ENCODE measurements at places on chromosomes 4 and X.

- no peak for DNase-seq
Measured at GRCh38 chrX:129609395-129609794, 45.4 kb downstream of the APLN start.

DNA sequence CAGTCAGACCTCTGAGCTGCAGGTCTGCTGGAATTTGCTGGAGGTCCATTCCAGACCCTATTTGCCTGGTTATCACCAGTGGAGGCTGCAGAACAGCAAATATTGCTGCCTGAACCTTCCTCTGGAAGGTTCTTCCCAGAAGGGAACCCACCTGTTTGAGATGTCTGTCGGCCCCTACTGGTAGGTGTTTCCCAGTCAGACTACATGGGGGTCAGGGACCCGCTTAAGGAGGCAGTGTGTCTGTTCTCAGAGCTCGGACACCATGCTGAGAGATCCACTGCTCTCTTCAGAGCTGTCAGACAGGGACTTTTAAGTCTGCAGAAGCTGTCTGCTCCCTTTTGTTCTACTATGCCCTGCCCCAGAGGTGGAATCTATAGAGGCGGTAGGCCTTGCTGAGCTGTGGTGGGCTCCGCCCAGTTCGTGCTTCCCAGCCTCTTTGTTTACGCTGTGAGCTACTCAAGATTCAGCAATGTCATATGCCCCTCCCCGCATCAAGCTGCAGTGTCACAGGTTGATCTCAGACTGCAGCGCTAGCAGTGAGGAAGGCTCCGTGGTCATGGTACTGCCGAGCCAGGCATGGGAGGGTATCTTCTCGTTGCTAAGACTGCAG is 44.1 kb upstream of the KDR start:
- no peak for DNase-seq

GRCh38 chrX:46209768-46210167 is 335.5 kb downstream of the ZNF674 start:
- DNase-seq: no peak

- DNase-seq: no peak
Measured at GRCh38 chrX:107714206-107714891, 61.2 kb downstream of the TSC22D3 start.

DNA sequence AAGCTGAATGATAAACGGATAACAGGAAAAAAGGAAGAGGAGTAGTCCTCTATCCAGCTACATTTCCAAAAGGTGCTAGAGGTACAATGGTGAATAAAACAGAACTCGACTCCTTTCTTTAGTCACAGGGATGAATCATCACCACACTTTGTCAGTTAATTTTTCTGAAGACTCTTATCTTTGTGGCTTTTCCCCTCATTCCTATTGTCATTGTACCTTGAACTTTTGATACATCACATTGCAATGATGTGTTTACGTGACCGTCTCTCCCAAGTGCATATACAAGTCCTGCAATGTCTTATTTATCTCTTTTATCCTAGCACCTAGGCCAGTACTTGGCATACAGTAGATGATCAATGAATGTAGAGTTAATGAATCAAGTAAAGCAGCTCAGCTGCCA is 134.7 kb downstream of the LHFPL1 start:
- DNase-seq: no peak

DNA sequence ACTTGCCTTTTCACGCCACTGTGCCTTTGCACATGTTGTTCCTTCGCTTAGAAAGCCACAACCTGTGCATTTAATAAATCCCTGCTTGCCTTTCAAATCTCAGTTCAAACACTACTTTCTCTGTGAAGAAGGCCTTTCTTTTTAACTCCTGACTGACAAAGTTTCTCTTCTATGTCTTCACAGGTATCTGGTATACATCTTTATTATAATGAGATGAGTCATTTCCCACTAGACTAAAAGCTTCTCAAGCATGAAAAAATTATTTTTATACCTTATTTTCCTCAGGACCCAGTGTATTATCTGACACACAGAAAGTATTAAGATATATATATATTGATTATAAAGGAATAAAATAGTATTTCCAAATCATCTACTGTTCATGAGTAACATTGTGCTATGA is 189.9 kb downstream of the TBCK start:
- no peak for DNase-seq

DNA sequence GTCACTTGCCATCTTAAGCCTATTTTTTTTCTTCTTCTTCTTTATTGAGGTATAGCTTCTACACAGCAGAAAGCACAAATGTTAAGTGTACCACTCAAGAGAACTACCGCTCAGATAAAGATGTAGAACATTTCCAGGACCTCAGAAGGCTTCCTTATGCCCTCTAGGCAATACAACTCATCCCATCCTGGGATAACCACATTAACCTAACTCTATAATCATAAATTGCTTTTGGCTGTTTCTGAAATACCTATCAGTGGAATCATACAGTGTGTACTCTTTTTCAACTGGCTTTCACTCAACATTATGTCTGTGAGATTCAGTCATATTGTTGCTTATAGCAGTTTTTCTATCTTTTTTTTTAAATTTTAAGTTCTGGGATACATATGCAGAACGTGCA is 51.7 kb downstream of the ARFIP1 start:
- DNase-seq: no peak

- no peak for DNase-seq
Measured at GRCh38 chr4:3016961-3017360, 53.6 kb downstream of the GRK4 start.

DNA sequence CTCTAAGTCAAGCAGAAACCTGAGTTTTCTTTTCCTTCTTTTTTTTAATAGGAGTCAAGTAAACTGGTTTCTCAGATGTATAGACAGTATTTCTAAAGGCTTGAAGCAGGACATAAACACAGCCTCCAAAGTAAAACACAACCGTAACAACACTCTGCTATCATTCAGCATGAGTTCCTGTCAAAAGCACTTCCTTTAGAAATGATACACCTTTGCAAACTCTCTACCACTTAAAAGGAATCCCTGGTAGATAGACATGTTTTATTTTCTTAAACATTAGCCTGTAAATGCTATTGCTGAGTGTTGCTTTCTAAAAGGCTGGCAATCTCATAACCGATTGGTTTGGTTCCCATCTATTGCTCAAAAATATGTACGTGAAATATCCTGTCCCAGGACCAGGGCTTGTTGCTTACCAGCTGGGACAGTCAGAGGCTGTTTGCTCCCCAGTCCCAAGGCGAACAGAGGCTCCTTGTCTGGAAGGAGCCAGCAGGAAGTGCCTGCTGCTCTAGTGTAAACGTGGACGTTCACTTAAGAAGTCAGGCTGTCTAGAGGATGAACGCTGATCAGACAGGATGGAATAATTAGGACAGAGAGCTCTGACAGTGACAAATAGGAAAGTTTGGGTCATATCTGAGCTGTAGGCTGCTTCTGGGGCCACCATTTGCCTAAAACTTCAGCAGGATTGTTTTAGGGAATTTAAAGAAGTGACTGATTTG is 173.9 kb upstream of the KLF3 start:
- no peak for DNase-seq

- no peak for DNase-seq
Measured at GRCh38 chr4:152037435-152037834, 276.6 kb upstream of the GATB start.

GRCh38 chrX:150372280-150372679 is 9.2 kb downstream of the MAMLD1 start:
- DNase-seq: no peak

- no peak for DNase-seq
Measured at GRCh38 chrX:105821471-105822121, 743 bp upstream of the NRK start.

- no peak for DNase-seq
Measured at GRCh38 chr4:183686461-183686860, 27.4 kb downstream of the TRAPPC11 start.

DNA sequence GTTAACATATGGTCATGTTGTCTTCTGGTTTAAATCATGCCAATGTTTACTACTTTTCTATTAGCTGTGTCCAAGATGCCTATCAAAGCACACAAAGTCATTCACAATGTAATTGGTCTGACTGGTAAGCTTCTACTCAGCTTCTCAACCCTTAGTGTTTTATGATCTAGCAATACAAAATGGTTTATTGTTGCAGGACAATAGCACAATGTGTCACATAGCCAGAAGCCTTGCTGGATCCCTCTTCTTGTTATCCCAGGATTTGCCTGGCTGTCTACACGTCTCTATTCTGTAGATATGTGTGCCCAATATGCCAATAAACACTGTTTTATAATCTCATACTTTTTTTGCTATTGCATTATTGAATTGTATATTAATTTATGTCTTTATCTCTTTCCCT is 1111.0 kb upstream of the AGA start:
- DNase-seq: no peak

- no peak for DNase-seq
Measured at GRCh38 chrX:119916310-119916709, 20.6 kb downstream of the AKAP14 start.

GRCh38 chr4:74632634-74633033 is 161.7 kb downstream of the BTC start:
- no peak for DNase-seq

DNA sequence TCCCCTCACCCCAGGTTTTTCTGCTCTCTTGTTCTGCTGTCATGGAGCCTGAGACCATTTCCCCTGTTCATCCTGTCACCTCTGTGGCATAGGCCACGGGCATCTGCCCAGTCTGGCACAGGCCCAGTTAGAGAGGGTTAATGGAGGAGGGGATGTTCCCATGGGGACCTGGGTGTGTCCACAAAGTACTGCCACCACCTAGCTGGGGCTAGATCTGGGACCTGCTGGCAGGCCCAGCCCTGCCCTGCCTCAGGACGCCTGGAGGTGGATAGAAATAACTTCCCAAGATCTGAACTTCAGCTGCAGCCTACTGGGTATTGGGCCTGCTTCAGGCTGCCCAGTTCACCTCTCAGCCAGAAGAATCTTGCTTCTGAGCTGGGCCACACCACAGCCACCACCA is 13.5 kb downstream of the EFNB1 start:
- no peak for DNase-seq

- no peak for DNase-seq
Measured at GRCh38 chr4:73142995-73143547, 73.6 kb upstream of the COX18 start.

- DNase-seq: no peak
Measured at GRCh38 chr4:36326476-36327029, 45.1 kb downstream of the DTHD1 start.

DNA sequence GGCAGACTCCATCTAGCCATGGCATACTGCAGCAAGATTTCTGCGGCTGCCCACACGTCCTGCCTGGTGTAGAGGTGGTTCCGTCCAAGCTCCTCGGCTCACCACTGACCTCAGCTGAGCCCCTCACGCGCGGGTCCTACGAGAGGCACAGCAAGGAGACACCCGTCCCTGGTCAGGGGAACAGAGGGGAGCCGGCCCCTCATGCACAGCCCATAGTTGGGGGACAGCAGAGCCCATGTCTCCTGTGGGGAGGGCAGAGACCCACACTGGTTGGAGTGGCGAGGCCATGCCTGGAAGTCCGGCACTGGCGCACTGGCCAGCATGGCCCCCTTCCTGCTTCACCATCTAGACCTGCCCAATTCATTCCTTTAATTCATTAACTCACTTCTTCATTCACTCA is 80.8 kb downstream of the HTRA3 start:
- DNase-seq: no peak

- no peak for DNase-seq
Measured at GRCh38 chr4:186724058-186724863, 605 bp upstream of the FAT1 start.

- DNase-seq: peak; percentile 1
Measured at GRCh38 chrX:64975989-64976672, at the start of gene ZC4H2. TSS of gene ZC4H2 (minus strand) at chrX:64976450. CDS start at chrX:64976377, 73 bp downstream.

- DNase-seq: no peak
Measured at GRCh38 chrX:119757979-119758730, at the start of gene SOWAHD. TSS of gene SOWAHD (plus strand) at chrX:119758588. CDS start at chrX:119758668, 80 bp downstream.

DNA sequence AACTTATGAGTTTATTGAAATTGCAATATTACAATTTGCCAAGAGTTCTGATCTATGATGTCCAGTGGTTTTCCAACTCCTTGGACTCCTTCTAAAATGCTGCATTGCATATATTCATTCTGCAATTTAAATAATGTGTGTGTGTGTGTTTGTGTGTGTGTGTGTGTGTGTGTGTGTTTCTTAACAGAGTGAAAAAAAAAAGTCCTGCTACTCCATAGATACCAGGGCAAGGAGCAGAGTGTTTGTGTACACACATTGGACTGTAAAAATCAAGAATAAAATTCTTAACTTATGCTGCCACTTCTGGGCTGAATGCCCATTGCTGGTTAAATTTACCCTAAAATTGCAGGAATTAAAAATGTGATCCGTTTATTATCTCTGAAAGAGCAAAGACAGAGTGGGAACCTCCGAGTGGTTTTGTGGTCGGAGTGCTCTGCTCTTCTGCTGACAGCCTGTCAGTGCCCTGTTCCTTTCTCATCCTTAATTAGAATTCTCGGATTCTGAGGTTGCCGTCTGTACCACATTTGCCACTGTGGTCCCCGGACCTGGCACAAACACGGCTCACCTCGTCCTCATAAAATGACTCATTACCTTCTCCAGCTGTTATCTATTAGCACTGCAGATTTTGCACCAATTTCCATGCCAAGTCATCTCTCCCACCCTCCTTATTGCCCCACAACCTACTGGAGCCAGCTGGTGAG is 355.5 kb downstream of the KCNIP4 start:
- DNase-seq: no peak

GRCh38 chr4:25783943-25784342 is 78.8 kb downstream of the SEL1L3 start:
- DNase-seq: no peak

DNA sequence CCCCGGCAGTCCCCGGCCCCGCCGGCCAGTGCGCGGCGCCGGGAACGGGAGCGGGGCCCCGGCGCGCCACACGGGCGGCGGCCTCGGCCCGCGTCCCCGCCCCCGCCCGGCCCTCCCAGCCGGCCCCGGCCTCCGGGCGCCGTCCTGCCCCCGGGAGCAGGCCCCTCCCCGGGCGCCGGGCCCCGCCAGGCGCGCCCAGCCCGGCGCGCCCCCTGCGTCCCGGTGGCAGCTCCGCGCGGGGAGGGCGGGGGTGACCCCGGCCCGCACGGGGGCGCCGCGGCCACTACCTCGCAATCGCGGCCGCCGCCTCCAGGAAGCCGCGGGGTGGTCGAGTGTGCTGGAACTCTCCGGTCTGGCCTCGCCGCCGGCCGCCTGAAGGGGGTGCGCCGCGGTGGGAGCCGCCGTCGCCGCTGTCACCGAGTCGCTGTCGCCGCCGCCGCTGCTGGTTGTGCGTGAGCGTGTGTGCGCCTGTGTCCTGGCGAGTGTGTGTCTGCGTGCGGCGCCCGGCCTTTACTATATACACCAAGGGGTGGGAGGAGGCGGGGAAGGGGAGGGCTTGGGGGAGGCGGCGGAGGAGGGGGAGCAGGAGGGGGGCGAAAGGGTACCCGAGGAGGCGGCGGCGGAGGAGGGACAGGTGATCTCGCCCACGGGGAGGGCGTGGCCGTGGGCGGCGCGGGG is at the start of gene RAI2:
Gene RAI2, minus strand, starts transcription at position 488 of the 678 bp plus-strand sequence. CDS start 59,288 bp downstream, outside the sequence.
- no peak for DNase-seq

GRCh38 chrX:79081895-79082512 is 62.5 kb upstream of the GPR174 start:
- no peak for DNase-seq

- no peak for DNase-seq
Measured at GRCh38 chrX:19799319-19800182, 87.8 kb downstream of the SH3KBP1 start.

DNA sequence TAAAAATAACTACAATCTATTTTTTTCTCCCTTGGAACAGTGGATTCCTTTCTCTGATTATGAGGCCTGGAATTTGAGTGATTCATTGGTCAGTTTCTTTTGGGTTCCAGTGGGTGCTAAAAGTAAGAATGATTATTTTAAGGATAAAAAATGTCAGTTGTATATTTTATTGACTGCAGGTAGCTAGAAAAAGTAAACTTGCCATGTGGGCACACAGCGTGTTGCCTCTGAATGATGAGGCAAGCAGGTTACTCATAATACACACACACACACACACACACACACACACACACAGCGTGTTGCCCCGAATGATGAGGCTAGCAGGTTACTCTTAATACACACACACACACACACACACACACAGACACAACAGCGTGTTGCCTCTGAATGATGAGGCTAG is 13.8 kb downstream of the GALNT7 start:
- no peak for DNase-seq

Measured in esophagus squamous epithelium (tissue), 5 donors.